ENCODE measurements at places on chromosomes 3 and 15.

DNA sequence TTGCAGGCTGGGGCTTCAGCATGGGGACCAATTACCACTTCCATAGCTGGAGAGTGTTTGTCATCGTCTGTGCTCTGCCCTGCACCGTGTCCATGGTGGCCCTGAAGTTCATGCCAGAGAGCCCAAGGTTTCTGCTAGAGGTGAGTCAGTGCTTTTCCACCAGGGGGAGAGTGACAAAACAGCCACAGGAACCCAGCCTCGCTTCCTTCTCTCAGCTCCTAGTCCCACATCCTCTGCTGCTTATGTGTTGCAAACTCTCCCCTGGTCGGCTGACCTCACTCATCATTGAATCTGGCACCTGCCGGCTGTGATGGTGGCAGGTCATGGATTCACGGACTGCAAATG, 158.3 kb downstream of the SV2B start:
- DNase-seq, result no peak

DNA sequence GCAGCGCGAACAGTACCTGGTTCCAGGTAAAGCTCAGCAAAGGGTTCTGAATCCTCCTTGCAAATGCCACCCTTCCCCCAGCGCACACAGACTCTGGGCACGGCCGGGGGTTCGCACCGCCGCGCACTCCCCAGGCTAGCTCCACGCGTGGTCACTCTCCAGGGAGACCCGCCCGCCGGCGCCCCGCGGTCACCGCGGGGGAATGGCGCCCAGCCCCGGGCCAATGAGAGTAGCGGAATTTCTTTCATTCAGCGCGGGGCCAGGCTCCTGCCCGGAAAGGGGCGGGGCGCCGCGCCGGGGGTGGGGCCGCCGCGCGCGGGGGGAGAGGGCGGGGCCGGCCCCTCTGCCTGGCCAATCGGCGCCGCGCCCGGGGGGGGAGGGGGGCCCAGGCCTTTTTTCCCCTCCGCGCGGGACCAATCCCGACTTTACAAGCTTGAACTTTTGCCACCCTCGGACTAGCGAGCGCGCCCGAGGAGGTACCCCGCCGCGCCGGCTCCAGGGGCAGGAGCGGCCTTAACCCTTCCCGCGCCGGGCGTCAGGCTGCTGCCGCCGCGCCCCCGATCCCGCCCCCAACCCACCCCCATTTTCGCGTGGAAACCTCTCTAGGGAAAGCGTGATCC, 1.1 kb upstream of the SMAD6 start:
- peak; percentile 76 for DNase-seq

DNA sequence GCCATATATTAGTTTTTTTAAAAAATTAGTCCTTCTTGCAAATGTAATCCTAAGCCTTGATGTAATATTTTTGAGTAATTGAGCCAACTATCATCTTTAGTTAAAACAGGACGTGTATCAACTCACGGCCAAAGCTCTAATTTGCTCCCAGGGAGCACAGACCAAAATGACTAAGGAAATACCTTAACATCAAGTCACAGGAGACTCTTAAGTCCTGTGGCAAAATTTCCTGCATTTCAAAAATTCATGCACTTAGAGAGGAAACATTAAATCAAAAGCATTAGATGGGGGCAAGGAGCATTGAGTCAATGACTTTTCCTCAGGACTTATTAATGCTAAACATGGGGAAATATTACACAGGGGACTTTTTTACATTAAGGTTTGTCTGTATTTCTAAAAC, 276.0 kb downstream of the MFSD1 start:
- no peak for DNase-seq

GRCh38 chr3:11331101-11331500, 58.9 kb downstream of the ATG7 start:
- no peak for DNase-seq

DNA sequence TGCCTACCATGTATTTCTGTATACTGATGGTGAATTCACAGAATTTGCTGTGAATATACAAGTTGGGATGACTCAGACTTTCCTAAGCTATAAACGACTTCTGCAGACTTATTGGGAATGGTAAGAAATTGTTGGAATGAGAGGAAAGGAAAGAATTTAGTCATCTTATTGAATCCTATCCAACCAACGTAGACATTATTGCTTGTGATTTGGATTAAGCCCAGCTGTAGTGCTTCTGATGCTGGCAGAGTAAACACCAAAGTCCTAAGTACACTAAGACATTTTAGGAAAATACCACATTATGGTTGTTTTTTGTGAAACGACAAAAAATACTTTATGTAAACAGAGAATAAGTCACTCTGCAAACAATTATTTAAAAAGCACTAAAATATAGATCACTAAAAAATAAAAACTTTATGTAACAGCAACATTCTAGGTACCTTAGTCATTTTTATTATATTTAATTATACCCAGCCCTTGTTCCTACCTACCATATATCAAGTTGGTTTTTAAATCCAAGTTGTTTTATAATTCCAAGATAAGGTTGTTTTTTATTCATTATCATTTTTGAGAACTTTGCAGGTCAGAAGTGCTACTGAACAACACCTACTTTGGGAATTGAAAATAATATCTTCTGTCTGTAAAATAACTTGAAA, 99.2 kb upstream of the MLF1 start:
- no peak for DNase-seq

- no peak for DNase-seq
These were observed 51.7 kb upstream of the ACP3 start for GRCh38 chr3:132265488-132265887.

- no peak for DNase-seq
These were observed 85.0 kb upstream of the CBLB start for GRCh38 chr3:105953831-105954230.

DNA sequence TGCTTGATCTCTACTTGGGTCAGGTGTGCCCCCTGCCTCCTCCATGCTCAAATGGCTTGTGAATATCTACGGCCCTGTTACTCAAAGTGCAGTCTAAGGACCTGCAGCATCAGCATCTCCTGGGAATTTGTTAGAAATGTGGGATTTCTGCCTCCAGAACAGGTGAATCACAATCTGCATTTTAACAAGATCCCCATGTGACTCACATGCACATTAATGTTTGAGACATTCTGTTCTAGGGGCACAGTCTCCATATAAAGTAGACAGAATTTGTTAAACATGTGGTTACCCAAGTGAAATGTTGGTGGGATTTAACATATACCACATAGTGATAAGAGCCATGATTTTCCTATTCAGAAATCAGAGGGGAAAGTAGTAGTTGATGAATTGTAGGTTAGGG, 256.2 kb downstream of the NR1D2 start:
- no peak for DNase-seq

DNA sequence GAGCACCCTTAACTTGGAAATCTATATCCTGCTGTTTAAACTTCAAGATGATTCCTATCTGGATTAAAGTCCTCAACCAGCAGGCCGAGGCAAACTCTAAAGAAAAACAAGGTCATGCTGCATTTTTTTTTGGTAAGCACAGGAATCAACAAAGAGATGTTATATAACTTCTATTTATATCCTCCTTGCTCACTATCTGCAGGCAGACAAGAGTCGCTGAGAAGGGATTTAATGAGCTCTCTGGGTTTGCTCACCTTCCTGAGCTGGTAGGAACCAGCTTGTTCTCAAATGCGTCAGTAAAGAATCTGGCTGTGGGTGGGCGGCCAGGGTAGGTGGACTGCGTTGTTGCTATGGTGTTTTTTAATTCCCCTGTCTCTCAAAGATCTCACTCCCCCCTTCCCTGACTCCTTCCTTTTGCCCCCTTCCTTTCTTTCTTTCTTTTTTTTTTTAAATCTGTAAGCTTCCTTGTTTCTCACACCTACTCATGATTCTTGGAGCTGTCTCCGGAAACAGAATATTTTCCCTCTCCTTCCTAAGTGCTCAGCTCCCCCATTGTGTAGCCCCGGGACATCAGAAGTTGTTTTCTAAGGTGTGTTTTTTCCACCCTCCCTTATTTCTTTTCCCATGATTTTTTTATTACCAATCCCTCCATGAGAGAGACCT, 228.8 kb upstream of the BHLHE40 start:
- DNase-seq, result no peak

DNA sequence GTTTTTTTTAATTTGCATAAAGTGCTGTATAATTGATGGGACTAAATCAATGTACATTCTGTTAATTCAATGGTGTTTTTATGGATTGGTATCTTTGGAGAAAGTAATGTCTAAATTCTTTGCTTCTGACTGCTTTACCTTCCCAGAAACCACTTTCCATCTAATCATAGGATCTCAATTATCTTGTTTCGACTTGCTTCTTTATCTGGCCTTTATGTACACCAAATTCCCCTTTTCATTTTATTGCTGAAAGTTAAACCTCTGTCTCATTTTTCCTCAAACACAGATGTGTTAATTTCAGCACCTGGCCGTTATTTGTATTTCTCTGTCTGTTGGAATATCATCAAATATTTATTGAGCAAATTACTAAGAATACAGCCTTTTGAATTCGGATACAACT, 287.3 kb upstream of the GBE1 start:
- DNase-seq, result no peak

GRCh38 chr3:85159376-85159775, 200.6 kb downstream of the CADM2 start:
- no peak for DNase-seq

DNA sequence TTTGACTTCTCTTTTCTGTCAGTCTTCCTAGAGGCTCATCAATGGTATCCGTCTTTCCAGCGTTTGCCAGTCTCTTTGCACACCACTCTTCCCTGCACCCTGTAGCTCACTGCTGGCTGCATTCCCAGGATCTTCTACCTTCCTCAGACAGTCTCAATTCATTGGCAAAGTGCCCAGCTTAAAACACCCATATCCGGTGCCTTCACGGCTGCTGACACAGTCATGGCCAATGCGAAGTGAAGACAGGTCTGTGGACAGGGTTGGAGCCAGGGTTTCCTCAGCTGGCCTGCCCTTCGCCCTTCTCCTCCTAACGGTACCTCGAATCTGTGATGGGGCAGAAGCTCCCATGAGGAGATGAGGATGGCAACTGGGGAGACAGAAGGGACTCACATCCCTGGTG, 36.1 kb downstream of the PTH1R start:
- peak; percentile 32 for DNase-seq

- no peak for DNase-seq
These were observed 33.6 kb downstream of the VPS13C start for GRCh38 chr15:62026487-62027262.

DNA sequence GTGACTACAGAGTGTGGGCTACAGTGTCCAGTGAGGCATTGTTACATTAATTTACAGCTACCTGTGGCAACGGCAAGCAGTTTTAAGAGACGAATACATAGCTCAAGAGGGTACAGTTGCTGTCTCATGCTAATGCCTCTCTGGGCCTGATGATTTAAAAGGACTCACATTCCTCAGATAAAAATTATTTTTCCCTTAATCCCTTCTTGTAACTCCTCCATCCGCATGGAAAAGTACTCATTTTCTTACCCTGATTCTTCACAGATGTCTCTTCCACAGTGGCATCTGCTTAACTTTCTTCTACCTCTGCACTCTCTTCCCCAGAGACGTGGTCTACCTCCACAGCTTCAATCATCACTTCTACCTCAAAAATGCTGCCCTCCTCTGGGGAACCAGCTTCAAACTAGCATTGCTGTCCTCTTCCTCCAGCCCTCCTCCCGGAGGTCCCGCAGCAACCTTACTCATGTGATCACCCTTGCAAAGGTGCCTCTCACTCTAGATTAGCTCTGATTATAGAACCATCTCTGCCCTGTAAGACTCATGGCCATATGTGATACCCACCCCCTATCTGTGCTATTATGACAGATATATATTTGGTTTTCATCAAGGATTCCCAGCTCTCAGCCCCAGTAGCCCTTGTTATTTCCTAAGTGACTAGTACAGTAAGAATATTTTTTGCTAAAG, 21.4 kb upstream of the ABHD17C start:
- DNase-seq, result no peak

GRCh38 chr3:3799173-3800079, at the start of gene LRRN1:
LRRN1 (plus strand) TSS chr3:3799431; CDS start chr3:3844642, 45,211 bp downstream.
- peak; percentile 16 for DNase-seq

DNA sequence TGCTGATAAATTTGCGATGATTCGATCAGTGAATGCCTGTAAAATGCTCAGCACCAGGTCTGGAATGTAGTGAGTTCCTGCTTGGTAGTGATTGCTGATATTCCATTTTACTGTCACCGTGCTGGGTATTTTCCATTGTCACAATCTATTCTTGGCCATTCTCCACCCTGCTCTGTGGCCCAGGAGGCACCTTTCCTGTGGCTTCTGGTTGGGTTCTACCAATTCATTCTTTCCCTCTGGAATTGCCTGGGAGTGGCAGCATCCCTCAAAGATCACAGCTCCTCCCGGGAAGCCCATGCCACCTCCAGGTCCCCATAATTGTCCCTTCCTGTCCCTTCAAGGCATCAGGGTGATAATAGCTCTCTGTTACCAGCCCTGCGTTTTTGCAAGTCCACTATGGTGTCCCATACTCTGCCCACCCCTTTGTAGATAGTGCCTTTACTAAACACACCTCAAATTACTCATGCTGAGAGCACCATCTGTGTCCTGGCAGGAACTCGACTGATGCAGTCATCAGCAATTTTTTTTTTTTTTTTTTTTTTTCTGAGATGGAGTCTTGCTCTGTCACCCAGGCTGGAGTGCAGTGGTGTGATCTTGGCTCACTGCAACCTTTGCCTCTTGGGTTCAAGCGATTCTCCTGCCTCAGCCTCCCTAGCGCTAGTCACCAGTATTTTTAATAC, 177.8 kb upstream of the PROK2 start:
- DNase-seq, result peak; percentile 49

DNA sequence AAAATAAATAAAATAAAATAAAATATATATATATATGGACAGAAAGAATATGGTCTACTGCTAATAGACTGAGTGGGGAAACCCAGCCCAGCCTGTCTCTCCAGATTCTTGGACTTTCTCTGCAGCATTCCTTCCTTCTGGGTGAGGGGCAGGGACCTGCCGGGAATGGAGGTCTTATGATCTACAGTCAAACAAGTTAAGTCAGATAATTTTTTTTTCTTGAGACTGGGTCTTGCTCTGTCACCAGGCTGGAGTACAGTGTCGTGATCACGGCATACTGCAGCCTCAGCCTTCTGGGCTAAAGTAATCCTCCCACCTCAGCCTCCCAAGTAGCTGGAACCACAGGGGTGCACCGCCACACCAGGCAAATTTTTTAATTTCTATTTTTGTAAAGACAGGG, 33.5 kb upstream of the ZNF774 start:
- no peak for DNase-seq

DNA sequence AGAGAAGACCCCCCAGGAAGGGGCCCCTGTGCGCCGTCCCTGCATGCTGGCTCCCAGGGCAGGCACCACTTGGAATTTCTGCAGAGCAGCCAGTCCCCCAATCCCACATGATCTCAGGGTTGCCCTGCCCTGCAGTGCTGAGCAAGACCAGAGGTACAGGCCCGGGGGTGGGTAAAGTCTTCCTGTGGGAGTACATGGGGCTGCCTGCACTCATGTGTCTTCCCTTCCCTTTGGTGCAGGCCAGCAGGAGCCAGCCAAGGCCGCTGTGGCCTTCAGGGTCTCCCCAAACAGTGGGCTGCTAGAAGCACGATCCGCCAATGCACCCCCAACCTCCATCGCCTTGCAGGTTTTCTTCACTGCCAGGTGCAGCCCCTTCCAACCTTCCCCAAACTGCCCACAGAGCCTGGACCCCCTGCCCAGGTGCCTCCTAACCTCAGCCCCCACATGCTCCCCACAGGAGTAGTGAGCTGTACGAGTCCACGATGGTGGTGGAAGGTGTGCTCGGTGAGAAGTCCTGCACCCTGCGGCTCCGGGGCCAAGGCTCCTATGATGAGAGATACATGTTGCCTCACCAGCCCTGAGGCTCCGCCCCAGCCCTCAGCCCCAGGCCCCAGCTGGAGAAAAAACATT, 15.0 kb downstream of the ACAA1 start:
- DNase-seq, result no peak

GRCh38 chr15:58870451-58870850, 63.0 kb downstream of the SLTM start:
- no peak for DNase-seq

GRCh38 chr3:77296527-77296926, 256.6 kb downstream of the ROBO2 start:
- DNase-seq, result no peak

Measured in DMS 273 treated with DMSO at 0.1 percent for 48 hours (cell line).